Renal cortex interstitium (tissue), 15 donors: ENCODE measurements at places on chromosomes 11 and 22.

GRCh38 chr22:44001521-44001920, 22.6 kb upstream of the PARVB start:
- DNase-seq, result no peak

GRCh38 chr11:76048763-76049162, 157.5 kb downstream of the WNT11 start:
- no peak for DNase-seq

DNA sequence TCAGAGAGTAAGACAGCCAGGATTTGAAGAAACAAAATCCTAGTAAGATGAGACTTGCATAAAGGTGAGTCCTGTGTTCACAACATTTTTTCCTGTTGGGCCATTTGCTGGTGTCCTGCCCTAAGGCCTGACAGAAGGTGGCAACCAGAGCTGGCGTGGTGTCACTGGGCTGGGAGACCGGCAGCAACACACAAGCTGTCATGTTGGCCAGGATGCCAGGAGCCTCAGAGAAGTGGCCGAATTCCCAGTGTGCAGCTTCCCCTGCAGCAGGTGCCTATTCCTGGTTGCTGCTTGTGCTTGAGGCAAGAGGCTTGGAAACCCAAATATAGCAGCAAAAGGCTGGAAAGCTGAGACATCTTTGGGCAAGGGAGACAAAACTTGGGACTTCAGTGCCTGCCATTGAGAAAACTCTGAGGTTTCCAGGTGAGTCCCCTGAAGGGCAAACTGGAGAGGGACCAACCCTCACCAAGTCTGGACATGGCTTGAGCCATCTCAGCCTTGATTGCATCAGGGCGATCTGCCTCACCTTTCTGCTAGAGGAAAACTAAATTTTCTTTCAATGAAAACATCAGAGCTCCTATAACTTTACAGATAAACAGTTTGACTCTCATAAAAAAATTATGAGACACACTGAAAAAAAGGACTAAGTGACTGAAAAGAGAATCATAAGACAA, 25.9 kb downstream of the ALG12 start:
- no peak for DNase-seq

DNA sequence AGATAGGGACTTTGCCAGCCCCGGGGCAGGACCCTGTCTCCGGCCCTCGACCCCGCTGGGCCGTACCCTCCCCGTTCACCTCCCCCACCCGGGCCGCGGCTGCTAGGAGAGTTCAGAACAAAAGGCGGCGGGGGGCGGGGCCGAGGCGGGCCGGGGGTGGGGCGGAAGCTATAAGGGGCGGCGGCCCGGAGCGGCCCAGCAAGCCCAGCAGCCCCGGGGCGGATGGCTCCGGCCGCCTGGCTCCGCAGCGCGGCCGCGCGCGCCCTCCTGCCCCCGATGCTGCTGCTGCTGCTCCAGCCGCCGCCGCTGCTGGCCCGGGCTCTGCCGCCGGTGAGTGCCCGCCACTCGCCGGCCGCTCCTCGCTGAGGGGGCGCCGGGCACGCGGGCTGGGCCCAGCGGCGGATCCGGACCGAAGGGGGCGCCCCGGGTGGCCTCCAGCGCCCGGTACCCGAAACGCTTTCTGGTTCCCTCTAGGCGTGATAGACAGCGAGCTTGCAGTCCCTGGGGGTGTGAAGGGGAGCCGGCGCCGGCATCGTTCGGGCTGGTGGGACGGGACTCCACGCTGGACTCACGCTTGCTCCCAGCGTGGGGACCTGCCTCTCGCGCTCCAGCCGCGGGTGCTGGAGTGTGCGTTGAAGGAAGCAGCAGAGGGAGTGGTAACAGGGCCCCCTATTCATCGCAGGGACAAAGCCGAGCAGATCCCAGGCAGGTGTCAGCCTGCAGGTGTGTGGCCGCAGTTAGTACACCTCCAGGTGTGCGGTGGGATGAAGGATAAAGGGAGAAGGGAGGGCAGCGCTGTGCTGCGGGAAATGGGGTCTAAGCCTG, at the start of gene MMP11:
Gene MMP11 (plus strand): TSS at position 201 of the 825 bp plus-strand sequence. CDS start 22 bp downstream, at position 223.
- no peak for DNase-seq

DNA sequence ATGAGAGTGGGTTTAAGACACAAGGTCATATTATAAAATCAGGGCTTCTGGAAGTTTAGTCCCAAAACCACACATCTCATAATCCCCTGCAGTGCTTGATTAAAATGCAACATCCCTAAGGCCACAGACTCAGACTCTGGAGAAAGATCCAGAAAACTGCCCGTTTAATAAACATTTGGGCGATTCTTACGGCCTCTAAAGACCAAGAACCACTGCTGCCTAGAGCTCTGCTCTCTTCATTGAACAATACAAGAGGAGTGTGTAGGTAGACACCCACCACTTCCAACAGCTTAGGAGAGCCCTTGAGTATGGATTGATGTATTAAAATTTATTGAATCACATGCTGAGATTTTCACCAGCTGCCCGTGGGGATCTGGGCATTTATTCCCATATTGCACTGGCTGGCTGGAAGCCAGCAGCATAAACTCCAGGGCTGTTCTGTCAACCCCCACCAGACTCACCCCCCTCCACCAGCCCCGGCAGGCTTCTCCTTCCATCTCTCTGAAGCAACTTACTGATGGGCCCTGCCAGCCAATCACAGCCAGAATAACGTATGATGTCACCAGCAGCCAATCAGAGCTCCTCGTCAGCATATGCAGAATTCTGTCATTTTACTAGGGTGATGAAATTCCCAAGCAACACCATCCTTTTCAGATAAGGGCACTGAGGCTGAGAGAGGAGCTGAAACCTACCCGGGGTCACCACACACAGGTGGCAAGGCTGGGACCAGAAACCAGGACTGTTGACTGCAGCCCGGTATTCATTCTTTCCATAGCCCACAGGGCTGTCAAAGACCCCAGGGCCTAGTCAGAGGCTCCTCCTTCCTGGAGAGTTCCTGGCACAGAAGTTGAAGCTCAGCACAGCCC, 749 bp upstream of the BEST1 start:
- DNase-seq, result no peak
